Bronchial epithelial cell (primary cell): ENCODE measurements at places on chromosomes 6 and 20.

GRCh38 chr20:36461600-36462439 lies 79.5 kb upstream of the MYL9 start:
- DNase-seq = no peak

GRCh38 chr20:56429502-56429901 lies 17.4 kb downstream of the CASS4 start:
- peak; percentile 44 for DNase-seq

GRCh38 chr6:9766240-9766915 lies 648.5 kb downstream of the TFAP2A start:
- DNase-seq = peak; percentile 62

GRCh38 chr6:33694401-33694931 lies 17.0 kb downstream of the UQCC2 start:
- peak; percentile 83 for DNase-seq

DNA sequence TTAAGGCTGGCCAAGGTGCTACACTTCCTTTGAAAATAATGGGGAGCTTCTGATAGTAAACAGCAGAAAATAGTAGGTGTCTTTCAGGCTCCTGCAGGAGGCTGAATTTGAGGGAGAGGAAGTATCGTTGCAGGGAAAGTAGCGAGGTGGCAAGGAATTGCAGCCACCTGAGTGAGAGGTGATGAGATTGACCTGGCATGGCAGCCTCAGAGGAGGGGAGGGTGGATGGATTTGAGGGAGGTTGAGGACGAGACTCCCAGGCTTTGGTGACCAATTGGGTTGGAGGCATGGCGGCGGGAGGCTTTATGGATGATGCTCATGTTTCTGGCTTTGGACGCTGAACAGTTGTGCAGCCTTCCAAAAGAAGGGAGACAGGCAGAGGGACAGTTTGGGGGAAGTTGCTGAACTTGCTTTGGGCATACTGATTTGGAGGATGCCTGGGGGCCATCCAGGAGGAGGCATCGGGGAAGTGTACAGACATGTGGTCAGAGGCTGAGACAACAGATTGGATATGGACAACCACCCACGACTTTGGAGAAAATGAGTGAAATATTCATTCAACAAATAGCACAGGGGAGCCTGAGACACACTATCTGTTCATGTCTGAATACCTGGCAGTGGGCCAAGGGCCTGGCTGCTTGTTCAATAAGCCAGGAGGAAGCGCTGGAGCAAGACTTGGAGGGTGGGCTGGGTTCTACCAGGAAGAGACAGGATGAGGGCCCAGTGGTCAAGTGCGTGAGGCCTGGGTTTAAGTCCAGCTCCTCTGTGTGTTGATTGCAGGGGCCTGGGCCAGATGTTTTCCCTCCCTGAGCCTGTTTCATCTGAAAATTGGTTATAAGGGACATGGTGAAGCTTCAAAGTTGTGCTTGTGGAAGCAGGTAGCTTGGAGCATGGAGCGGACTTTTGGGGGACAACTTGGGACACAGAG lies 113.2 kb downstream of the CEBPB start:
- peak; percentile 29 for DNase-seq

- DNase-seq = no peak
These were observed 202.3 kb downstream of the GMDS start for GRCh38 chr6:2042956-2043648.

DNA sequence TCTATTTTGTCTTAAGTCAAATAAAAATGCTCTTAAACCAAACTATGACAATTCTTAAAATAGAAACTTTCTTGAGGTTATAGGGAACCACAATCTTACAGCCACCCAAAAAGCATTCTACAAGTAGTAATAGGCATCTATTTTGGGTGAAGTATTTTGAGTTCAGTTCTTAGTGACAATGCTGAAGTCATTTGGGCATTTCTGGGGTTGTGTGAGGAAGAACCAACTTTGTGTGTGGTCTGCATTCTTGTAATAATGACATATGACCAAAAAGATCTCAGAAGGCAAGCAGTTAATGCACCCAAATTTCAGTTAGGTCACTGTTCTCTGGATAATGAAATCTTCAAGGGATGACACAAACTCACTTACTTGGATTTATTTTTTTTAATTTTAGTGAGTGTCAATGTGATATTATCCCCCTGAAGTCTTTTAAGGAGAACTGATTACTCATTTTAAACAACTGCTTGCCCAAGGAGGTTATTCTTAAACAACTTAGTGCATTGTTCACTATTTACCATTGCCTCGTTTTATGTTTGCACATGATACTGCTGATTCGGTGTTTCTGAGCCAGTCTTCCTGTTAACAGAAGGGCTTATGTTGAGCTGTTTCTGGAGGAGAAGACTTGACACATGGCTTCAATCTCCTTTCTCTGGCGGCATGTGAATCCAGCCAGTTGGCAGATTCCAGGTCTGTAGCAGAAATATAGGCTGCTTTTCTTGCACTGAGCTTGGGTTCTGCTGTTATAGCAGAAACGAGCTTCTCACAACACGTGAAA lies 618.9 kb downstream of the BCKDHB start:
- peak; percentile 18 for DNase-seq

DNA sequence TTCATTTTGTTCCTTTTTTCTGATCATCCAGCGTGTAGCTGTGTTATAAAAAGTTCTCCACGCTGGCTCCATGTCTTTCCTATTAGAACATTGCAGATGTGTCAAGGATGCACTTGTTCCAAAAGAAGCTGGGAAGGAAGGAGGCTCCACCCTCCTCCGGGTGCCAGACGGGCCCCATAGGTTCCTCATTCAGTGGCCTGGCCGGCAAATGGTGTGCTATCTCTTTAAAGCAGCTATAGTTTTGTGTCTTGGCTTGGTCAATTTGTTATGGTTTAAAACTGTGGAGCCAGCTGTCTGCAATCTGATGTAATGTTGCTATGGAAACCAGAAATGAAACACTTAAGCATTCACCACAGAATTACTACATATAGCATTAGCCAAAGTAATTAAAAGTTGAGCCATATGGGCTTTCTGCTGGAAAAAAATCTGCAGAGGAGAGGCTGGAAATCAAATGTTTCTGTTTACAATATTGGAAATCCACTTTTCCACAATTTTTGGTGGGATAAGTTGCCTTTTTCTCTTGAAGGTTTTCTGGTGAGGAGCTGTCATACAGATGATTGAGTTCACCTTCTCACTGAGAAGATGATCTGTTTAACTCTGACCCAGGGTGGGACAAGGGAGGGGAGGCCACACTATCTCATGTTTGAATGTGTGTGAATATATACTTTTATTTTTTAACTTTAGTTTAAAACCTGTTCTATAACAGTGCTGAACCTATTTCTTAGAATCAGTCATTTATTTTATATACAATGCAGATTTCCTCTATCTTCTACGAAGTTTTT lies 167.4 kb downstream of the SASH1 start:
- DNase-seq = peak; percentile 59

DNA sequence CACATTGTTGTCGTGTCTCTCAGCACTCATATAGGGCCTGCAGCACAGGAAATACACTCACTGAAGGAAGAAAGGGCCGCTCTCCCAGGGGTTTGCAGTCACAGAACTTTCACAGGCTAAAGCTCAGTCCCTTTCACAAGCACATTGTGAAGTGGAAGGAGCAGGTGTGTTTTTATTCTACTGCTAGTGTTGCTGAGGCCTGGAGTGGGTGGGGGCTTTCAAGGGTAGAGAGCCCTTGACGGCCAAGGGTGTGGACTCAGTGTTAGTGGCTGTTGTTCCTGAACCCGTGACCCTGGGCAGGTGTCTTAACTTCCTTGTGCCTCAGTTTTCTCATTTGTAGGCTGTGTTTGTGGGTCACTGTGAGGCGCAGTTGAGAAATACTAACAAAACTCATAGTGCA lies 66.2 kb upstream of the SLC22A1 start:
- no peak for DNase-seq

GRCh38 chr20:9407805-9408421 lies 106.5 kb upstream of the LAMP5 start:
- DNase-seq = peak; percentile 65

- no peak for DNase-seq
These were observed 3.9 kb downstream of the HMGA1 start for GRCh38 chr6:34240329-34241248.

DNA sequence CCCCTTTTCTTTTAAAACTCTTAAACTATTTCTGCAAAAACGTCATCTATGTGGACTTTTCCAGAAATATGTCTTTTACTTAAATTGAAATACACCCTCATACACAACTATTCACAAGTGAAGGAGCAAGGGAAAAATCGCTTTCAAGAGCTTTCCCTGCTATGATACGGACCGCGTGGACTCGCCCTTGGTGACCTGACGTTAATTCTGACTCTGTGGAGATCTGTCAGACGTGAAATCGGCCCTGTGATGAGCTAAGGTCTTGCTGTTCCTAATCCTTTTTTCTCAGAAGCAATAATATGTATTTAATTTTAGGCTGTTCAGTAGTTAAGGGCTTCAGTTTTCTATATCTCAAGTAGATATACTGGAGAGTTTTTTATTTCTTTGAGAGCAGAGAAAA lies 113.6 kb downstream of the RPP40 start:
- no peak for DNase-seq

DNA sequence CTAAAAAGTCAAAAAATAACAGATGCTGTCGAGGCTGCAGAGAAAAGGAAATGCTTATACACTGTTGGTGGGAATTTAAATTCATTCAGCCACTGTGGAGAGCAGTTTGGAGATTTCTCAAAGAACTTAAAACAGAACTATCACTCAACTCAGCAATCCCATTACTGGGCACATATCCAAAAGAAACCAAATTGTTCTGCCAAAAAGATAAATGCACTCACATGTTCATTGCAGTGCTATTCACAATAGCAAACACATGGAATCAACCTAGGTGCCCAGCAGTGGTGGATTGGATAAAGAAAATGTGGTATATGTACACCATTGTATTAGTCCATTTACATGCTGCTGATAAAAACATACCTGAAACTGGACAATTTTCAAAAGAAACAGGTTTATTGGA lies 116.0 kb upstream of the VGLL2 start:
- DNase-seq = no peak

GRCh38 chr6:26197933-26198721 lies 110.9 kb downstream of the HFE start:
- DNase-seq = peak; percentile 45

GRCh38 chr6:32298632-32299336 lies 72.9 kb downstream of the TSBP1 start:
- peak; percentile 67 for DNase-seq

- DNase-seq = peak; percentile 65
These were observed 91.9 kb upstream of the SIRPA start for GRCh38 chr20:1803061-1803931.

GRCh38 chr20:23167431-23167830 lies 81.3 kb upstream of the CD93 start:
- peak; percentile 72 for DNase-seq

GRCh38 chr6:170423030-170423429 lies 116.5 kb downstream of the FAM120B start:
- DNase-seq = no peak

- DNase-seq = no peak
These were observed 77.5 kb downstream of the TXNDC5 start for GRCh38 chr6:7832904-7833750.

GRCh38 chr20:50895111-50895830 lies 36.0 kb downstream of the ADNP start:
- no peak for DNase-seq

DNA sequence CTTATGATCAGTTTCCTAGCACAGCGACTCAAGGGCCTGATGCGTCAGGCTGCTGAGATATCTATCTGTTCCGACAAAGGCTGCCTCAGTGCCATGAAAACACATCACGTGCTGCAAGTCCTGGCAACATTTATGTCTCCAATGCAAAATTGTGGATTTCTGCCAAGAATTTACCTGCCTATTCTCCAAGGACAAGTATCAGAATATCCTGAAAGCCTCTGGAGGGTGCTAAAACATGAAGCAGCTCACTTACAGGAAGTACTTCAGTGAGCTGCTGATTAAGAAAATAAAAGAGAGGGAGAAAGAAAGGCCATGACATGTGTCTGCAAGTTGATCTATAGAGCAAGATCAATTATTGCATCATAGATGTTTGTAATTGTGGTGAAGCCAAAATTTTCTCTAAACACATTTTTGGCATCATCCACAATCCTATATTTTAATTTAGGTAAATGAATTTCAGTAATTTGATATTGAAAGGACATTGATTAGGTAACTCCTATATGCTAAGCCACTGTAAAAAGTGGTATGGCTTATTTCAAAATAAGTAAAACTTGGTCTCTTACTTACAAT lies 25.8 kb upstream of the TPBG start:
- DNase-seq = peak; percentile 95

DNA sequence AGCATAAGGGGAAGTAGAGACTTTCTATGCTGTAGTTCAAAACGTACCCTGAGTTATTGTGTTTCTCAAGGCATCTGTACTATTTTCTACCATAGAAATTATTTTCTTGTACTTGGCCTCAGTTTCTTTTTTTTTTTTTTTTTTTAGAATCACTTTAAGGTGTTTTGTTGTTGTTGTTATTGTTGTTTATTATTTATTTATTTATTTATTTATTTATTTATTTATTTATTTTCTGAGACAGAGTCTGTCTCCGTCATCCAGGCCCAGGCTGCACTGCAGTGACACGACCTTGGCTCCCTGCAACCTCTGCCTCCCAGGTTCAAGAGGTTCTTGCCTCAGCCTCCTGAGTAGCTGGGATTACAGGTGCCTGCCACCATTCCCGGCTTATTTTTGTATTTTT lies 179.1 kb downstream of the GRIK2 start:
- DNase-seq = no peak

GRCh38 chr20:4192378-4193068 lies 177.2 kb upstream of the RNF24 start:
- DNase-seq = peak; percentile 87

DNA sequence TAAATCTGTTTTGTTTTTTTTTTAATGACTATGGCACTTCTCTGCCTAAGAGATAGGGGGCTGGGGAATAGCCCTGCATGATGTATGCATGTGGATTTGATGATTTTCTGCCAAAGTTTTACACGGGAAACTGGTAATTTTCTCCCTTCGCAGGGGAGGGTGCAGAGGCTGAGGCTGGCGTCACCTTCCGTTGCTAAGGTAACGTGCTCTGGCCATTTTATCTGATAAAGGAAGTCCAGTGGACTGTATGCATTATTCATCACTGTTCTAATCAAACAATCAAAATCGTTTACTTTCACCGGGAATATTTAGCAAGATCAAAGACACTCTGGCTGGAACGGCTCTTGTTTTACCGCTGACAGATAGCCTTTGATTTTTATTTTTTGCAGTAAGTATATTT lies 789 bp downstream of the PHACTR1 start:
- peak; percentile 16 for DNase-seq

GRCh38 chr6:111623046-111623718 lies 17.5 kb upstream of the TRAF3IP2 start:
- peak; percentile 92 for DNase-seq

GRCh38 chr20:59723108-59723500 lies 118.8 kb downstream of the PHACTR3 start:
- no peak for DNase-seq

DNA sequence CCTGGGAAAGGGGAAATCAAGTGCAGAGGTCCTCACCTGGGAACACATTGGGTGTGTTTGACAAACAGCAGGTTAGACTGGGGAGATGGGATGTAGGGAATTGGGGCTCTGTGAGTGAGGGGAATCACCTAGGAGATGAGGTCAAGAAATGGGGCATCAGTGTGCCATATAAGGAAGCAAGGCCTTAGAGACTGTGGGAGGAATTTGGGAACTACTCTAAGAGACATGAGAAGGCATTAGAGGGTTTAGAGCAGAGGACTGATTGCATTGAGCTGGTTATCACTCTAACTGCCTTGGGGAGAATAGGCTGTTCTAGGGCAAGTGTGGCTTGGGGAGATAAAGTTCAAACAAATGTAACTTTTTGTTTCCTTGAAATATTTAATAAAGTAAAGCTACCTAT lies 189.9 kb downstream of the EYA4 start:
- DNase-seq = no peak

- no peak for DNase-seq
These were observed 405.0 kb downstream of the CDKAL1 start for GRCh38 chr6:20939161-20939775.
